ENCODE measurements at places on chromosomes 13 and 19. TPM values are rescaled to one million over a fixed set of nuclear protein-coding genes. Genes with fewer than 3 reads are reported as not detected.

The SYNE4 gene
- total RNA-seq: 9.0 TPM

The ZNF471 gene
- total RNA-seq: 4.4 TPM

The CLEC4M gene
- total RNA-seq: not detected

The ZNF66 gene
- total RNA-seq: 5.9 TPM

The MLLT1 gene
- 28.3 TPM for total RNA-seq

The CDC42EP5 gene
- total RNA-seq: 501 TPM

The ZNF43 gene
- 10.1 TPM for total RNA-seq

The RASL11A gene
- total RNA-seq: 35.4 TPM

The PROZ gene
- total RNA-seq: not detected

The FRY gene
- 10.3 TPM for total RNA-seq

The TTC9B gene
- 0.37 TPM for total RNA-seq

The ZNF793 gene
- total RNA-seq: 3.2 TPM

The ERICH4 gene
- not detected for total RNA-seq

The MUC16 gene
- under 0.01 TPM for total RNA-seq

The CYP4F12 gene
- total RNA-seq: 93.3 TPM

The PSG2 gene
- not detected for total RNA-seq

The PSG3 gene
- not detected for total RNA-seq

The HRC gene
- 1.3 TPM for total RNA-seq

The SF3A2 gene
- 62.7 TPM for total RNA-seq

The NCAN gene
- not detected for total RNA-seq

The SH2D3A gene
- total RNA-seq: 46.7 TPM

The ZNF600 gene
- 12.0 TPM for total RNA-seq

The ZNF492 gene
- total RNA-seq: 0.08 TPM

The NTN5 gene
- total RNA-seq: 0.49 TPM

The ZNF548 gene
- total RNA-seq: 10.7 TPM

The ZNF460 gene
- 33.1 TPM for total RNA-seq

The NLRP7 gene
- total RNA-seq: 0.17 TPM

The CHAF1A gene
- 15.5 TPM for total RNA-seq

The LILRA1 gene
- 0.61 TPM for total RNA-seq

The RXFP2 gene
- not detected for total RNA-seq

The SLC8A2 gene
- total RNA-seq: 2.2 TPM

The OR7A5 gene
- not detected for total RNA-seq

The CLEC11A gene
- total RNA-seq: 2.1 TPM

The KLF1 gene
- total RNA-seq: not detected

The SPACA4 gene
- not detected for total RNA-seq

The MCF2L gene
- total RNA-seq: 86.9 TPM

The TEX29 gene
- 0.89 TPM for total RNA-seq

The FSD1 gene
- 1.1 TPM for total RNA-seq

The DPF1 gene
- total RNA-seq: not detected

The VSTM2B gene
- not detected for total RNA-seq
